ENCODE measurements at places on chromosomes 6 and 20.

- no peak for DNase-seq
Measured at GRCh38 chr6:41345901-41346300, 10.5 kb downstream of the NCR2 start.

DNA sequence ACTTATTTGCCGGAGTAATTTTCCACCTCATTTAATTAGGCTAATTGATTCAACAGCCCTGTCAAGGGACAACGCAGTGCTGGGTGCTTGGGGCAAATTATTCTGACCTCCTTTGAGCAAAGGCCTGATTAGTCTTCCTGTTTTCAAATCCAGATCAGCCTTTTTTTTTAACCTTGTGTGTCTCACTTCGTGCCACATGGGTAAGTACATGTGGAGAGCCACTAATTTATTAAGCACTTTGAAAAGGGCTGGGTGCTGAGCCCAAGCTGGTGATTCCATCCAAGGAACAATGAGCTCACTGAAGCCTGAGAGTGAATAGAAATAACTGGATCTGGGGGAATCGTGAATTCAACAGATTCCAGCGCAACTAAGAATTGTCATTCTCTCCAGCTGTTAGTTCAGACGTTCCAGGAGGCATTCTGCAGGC is 229.3 kb downstream of the CLIC5 start:
- peak; percentile 76 for DNase-seq

GRCh38 chr6:28489366-28490204 is 26.0 kb downstream of the GPX6 start:
- peak; percentile 9 for DNase-seq

GRCh38 chr6:46453216-46453615 is 38.0 kb downstream of the RCAN2 start:
- DNase-seq: no peak

DNA sequence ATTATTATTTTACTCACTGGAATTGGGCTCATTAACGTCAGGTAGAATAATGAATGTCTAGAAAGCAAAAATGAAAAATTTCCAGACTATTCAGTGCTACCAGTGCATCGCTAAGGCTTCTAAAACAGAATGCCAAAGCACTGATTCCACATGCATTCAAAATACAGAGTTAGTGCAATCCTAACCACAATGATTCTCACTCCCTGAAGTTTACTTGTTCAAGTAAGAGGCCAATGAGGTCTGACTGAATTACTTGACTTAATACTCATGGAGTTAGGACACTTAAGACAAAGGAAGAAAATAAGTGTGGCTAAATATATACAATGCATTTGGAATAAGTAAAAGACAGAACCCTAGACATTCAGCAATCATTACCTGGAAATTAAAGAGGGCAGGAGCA is 220.5 kb downstream of the PKHD1 start:
- DNase-seq: no peak

DNA sequence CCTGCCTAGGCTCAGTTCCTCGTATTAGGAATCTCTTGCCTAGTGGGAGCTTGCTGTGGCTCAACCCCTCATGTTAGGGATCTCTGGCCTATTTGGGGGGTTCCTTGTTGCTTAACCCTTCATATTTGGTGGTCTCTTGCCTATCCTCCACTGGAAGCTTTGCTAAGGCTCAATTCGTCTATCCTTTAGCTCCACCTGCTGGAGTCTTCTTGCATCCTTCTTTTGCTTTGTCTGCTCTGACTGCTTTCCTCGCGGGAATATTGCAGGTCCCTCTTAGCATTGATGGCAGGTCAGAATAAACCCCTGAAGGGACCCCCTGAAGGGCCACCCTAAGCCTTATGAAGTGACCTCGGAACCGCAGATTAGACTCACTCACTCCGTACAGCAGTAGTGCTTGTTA is 203.0 kb upstream of the TBX18 start:
- no peak for DNase-seq

DNA sequence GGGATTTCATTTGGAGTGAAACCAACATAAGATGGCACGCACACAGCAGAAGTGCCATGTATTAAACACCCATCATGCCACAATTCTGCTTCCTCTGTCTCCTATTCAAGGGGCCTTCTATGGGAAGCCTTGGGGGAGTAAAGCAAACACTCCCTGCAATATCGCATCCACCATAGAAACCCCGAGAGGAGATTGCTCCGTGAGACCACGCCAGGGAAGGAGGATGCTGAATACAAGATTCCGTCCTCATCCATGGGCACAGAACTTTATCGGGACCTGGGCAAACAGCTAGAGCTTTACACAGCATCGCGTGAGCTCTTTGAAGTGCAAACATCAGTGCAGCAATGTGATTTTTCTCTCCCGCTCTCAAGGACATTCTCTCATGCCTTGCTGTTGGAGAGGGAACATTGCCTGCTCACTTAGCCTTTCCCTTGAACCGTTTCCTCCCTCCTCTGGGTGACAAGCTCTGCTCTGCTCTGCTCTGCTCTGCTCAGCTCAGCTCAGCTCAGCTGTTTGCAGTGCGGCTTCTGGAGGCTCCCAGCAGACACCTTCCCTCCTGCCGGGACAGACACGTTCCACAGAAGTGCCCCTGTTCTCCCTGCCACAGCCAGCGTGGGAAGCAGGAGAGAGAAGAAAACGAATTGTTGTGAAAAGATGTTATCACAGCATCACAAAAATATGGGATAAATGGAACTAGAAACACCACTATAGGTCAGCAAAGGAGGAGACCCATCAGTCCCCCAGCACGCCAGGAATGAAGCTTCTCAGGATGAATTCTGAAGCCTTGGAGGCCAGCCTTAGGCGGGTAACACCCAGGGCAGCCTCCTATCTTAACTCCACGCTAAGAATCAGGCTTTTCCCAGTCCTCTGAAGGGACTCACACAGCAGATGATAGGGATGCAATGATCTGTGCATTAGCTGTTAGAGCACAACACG is 48.2 kb downstream of the RNASET2 start:
- DNase-seq: no peak

- DNase-seq: no peak
Measured at GRCh38 chr20:62477669-62478455, 2.1 kb upstream of the GATA5 start.

GRCh38 chr6:161076181-161076677 is 84.7 kb downstream of the MAP3K4 start:
- DNase-seq: no peak

- no peak for DNase-seq
Measured at GRCh38 chr6:123616942-123617341, 19.8 kb downstream of the TRDN start.

DNA sequence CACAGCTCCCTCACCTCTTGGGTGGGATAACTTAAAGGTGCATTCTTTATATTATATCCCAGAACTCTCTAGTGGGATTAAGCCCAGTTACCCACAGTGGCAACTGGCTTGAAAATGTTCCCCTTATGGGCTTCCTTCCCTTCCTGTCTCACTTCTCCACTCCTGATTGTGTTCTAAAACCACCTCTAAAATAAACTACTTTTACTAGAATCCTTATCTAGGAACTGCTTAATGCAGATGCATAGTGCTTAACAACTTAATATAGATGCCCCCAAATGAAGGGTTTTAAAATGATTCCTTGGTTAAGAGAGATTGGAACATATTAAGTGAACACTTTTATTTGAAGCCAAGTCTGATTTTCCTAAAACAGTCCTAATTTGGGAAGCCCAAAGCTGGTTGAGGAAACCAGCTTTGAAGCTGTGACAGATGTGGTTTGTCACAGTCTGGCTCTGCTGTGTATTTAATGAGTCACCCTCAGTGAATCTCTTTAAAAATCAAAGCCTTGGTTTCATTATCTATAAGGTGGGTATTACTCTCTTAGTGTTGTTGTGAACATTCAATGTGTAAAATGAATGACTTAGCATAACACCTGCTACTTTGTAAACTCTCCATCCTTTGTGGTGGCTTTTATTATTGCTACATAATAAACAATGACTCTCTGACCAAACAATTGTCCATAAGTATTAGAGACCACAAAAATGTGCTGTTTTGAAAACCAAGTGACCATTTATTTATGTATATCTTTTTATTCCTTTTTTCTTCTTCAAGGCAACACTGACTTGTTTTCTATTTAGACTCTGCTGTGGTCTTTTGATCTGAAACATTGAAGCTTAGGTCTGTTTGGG is 24.4 kb downstream of the PLCB1 start:
- DNase-seq: peak; percentile 74

DNA sequence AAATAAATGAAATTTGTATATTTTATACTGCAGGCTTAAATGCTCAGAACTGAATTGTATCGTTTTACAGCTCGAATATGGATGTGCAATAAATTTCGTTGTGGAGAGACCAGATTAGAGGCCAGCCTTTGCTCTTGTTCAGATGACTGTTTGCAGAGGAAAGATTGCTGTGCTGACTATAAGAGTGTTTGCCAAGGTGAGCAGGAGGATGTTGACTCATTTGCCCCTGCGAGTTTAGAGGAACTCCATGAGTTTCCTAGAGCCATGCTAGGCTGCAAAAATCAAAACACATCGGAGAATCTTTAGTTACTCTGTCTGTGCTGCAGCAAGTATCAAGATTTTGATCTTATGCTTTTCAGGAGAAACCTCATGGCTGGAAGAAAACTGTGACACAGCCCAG is 15.4 kb downstream of the ENPP3 start:
- DNase-seq: peak; percentile 9

- no peak for DNase-seq
Measured at GRCh38 chr6:119717942-119718341, 368.4 kb upstream of the MAN1A1 start.

DNA sequence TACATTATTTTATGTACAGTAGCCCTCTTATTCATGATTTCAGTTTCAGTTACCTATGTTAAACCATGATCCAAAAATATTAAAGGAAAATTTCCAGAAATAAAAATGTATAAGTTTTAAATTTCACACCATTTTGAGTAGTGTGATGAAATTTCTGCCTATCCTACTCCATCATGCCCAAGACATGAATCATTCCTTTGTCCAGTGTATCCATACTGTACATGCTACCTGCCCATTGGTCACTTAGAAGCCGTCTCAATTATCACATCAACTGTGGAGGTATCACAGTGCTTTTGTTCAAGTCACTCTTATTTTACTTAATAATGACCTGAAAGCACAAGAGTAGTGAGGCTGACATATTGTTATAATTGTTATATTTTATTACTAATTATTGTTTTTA is 32.3 kb upstream of the PLCB4 start:
- DNase-seq: no peak

DNA sequence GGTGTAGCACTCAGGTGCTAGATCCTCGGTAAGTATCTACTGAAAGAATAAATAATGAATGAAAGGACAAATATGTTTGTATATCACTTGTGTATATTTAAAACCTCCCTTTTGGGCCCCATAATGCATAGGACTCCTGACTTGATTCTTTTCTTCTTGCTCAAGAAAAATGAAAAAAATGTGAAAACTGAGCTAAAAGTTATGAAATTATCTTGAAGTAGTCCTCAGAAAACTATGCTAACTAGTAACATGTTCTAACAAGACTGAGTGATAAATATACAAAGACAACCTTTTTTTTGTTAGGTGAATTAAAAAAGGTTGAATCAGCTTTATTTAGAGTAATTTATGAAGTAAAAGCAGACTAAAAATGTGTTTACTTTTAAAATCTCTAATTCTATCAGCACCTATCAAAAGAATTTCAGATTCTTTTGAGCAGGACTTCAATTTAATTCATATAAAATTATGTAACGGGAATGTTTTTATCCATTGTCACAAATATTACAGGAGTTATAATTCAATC is 247.8 kb upstream of the JAG1 start:
- DNase-seq: no peak

GRCh38 chr6:57021086-57021720 is 25.3 kb upstream of the KIAA1586 start:
- peak; percentile 31 for DNase-seq

DNA sequence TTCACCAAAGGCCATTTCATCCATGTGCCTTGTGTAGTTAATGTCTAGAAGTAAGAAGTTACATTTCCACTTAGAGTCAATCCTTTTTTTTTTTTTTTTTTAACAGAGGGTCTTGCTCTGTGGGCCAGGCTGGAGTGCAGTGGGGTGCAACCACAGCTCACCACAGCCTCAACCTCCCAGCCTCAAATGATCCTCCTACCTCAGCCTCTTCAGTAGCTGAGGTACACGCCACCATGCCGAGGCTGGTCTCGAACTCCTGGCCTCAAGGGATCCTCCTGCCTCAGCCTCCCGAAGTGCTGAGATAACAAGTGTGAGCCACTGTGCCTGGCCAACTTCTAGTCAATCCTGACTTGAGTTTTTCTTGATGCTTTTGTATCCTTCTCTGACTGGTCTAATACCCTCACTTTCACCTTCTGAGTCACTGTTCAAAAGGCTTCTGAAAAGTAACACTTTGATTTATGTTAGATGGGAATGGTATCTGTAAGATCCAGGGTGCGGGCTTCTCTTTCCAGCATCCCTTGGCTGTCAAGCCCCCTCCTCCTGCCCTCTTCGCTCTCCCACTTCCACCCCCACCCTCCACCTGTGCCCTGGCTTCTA is 22.1 kb downstream of the TRAM2 start:
- DNase-seq: no peak

- no peak for DNase-seq
Measured at GRCh38 chr6:118720125-118720473, 68.7 kb upstream of the CEP85L start.

DNA sequence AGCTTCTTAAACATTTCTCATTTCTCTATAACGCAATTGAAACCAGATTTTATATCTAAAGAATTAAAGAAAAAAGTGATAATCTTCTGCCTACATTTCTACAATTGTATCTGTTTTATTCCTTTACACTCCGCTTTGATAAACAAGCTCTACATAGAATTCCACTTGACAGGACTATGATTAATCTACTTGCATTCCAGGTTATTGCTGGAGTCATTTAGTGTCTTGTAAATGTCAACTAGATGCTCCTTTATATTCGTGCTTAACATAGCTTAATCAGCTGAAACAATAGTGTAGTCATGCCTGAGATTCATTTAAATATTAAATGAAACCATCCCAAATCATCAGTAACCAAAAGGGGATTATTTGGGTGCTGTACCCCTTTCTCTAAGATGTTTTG is 284.0 kb downstream of the TRDN start:
- DNase-seq: no peak

- no peak for DNase-seq
Measured at GRCh38 chr6:157106487-157106886, 216.8 kb downstream of the TMEM242 start.

- DNase-seq: no peak
Measured at GRCh38 chr6:55839080-55839479, 36.3 kb downstream of the BMP5 start.

DNA sequence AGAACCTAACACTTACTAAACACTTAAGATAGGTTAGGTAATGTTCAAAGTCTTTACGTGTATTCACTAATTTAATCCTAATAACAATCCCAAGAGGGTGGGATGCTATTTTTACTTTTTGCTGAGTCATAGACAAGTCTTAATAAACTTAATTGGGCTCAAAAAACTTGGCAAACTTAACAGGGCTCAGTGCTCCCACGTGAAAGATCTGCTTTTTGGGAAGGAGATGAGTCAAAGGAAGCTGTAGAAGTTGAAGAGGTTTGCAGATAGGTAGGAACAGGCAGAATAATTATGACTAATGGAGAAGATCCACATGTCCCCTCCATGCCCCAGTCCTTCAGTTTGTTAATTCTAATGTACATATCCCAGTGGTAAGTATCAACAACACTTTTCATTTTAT is 44.5 kb upstream of the STMND1 start:
- no peak for DNase-seq

All from NCI-H774 (cell line).